ENCODE measurements at places on chromosomes 2 and 18.

DNA sequence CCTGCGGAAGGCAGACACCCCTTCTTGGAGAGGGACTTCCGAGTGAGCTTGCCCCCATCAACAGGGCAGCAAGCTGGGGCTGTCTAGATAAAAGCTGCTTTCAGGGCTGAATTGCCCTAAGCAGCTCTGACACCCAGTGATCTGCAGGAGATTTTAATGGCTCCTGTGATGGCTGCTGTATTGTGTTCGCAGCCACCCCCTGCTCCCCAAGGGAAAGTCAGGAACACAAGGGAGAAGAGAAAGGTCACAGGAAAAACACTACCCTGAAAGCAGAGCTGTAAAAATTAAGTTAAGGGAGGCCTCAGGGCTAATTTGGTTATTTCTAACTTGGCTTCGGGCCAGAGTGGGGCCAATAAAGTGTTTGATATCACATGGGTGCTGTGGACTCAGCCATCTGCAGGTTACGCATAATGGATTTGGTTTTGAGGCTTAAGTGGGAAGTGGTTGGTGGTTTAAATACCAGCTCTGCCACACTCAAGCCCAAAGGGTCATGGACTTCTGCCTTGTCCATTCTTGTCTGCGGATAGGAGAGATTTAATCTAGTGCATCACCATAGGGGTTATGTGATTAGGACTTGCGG, 147.6 kb downstream of the CLIP4 start:
- no peak for DNase-seq

GRCh38 chr18:79479116-79479760, 83.5 kb downstream of the NFATC1 start:
- DNase-seq = no peak

DNA sequence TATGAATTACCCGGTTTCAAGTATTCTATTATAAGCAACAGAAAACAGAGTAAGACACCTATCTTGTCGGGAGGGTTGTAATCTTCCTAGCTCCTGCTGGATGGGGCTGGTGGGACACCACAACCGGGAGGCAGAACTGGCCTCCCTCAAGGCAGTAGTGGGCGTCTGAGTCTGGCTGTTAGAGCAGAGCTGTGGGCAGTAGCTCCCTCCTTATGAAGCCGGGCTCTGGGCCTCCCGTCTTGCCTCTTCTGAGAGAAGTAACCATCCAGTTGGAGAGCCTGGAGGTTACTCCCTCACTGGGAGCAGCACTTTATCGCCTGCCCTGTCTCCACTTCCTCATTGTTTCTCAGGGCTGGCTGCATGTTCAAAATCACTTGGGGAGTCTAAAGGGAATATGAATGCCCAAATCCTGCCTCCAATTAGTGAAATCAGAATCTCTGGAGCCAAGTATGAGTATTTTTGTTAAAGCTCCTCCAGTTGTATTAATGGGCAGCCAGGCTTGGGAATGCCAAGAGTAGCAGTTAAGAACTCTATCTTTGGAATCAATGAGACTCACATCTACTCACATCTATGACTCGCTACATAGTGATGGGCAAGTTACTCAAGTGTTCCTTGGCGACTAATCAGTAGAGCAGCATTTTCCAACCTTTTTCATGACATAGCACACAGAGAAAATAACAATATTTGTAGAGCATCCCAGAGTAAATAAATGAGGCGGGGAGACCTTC, 27.3 kb upstream of the NRP2 start:
- no peak for DNase-seq

GRCh38 chr2:68103030-68103708, 40.4 kb upstream of the C1D start:
- DNase-seq = no peak

GRCh38 chr2:239467281-239467955, 66.6 kb upstream of the HDAC4 start:
- no peak for DNase-seq

DNA sequence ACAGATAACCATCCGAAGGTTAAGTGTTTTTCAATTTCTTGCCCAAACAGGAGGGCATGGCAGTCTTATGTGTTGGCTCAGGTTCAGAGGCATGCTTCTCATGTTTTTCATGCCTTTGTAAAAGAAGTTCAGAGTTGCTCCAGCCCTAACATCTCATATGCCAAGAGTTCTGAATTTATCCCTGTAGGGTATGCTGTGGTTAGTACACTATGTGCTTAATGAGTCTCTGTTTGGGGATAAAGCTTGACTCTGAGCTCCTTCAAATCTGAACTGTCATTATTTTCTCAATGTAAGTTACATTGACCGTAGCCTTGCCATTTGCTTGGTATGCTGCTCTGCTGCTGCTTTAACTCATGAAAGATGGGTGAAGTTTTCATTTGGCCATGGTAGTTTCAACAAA, 67.9 kb upstream of the PNPT1 start:
- no peak for DNase-seq

- DNase-seq = no peak
Measured at GRCh38 chr2:75564713-75565359, 4.1 kb upstream of the EVA1A start.

DNA sequence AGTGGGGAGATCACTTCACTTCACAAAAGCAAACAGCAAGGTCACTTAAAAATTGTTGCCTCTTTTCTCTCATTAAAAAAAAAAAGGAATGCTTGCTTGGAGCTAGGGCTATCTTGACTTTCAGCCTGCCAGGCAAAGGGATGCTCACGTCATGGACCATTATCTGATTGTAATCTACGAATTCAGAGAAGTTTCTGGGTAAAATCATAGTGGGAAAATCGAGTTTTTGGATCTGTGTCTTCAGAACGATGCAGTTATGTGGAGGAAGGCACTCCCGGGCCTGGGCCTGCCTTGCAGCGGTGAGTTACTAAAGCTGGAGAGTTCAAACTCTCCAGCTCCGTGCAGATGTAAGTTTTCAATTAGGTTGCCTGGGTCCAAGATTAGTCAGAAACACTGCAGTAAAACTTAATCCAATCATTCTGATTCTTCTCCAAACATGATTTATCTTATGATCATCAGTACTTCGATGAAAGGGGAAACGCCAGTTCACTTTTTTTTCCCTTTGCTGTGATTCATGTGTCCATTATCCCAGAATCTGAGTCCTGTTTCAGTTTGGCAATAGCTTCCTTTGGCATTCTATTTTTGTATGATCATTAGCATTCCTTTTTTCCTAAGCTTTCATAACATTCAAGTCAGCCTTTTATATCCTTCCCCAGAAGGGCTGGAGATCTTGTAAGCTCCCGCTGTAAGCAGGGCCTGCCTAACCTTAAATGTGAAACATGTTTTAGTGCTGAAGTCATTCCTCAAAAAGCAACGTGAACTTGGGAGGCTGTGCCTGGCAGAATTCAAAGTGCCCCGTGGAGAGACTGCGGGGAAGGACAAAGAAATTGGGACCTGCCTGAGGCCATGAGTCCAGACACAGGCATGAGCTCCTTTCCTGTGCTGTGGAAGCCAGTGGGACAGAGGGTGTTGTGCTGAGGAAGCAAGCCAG, 119.3 kb upstream of the TWIST2 start:
- no peak for DNase-seq

- no peak for DNase-seq
Measured at GRCh38 chr2:228066126-228066798, 115.2 kb downstream of the SPHKAP start.

DNA sequence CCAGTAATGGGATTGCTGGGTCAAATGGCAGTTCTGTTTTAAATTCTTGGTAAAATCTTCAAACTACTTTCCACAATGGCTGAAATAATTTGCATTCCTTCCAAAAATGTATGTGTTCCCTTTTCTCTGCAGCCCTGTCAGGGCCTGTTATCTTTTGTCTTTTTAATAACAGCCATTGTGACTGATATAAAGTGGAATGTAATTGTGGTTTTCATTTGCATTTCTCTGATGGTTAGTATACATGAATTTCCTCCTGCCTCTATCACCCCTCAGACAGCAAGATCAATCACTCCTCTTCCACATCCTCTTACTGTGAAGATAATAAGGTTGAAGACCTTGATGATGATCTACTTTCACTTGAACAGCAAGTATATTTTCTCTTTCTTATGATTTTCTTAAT, 304.8 kb upstream of the FSIP2 start:
- no peak for DNase-seq

GRCh38 chr2:85705680-85706039, 11.5 kb downstream of the GNLY start:
- no peak for DNase-seq

DNA sequence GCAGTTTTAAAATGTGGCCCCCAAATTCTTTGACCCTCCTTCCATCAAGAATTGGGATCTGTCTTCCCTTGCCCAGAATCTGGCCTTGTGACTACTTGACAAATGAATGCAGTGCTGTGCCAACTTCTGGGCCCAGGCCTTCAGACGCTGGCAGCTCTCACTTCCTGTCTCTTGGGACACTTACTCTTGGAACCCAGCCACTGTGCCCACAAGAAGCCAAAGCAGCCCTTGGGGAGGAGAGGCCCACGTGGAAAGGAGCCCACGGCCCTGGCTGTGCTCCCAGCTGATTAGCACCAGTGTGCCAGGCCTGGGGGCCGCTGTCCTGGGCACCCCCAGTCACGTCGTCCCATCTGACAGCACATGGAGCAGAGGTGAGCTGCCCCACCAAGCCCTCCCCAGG, 56.6 kb downstream of the RPL37A start:
- no peak for DNase-seq
